Omental fat pad (tissue), 4 donors: ENCODE measurements at places on chromosomes 1 and 21. TPM values are rescaled to one million over a fixed set of nuclear protein-coding genes. Genes with fewer than 3 reads are reported as not detected.
A peak's percentile ranks its signal among the peaks of the same experiment; 100 is the strongest.

- DNase-seq, result no peak
These were observed 4.8 kb downstream of the FAM3B start for GRCh38 chr21:41321211-41321907.

GRCh38 chr1:44327679-44328491 lies 27.2 kb downstream of the ERI3 start:
- peak; percentile 94 for DNase-seq

DNA sequence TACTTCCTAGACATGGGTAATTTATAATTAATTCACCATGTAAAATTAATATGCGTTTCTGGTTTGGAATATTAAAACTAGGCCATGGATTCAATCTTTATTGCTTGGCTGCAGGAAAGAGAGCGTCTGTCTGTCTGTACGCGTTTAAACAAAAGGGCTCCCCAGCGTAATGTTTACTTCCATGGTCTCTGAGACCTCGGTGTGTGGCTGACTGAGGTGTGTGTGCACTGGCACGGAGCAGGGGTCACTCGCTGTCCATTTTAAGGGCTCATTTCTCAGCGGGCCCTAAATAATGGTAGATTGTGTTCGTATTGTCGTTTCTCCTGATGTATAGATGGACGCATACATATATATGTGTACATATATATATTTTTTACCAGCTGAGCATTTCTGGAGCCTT lies 119.6 kb downstream of the ATG4C start:
- DNase-seq, result no peak

- DNase-seq, result no peak
These were observed 165.3 kb downstream of the SDCCAG8 start for GRCh38 chr1:243420946-243421685.

GRCh38 chr1:185300152-185300551 lies 16.9 kb downstream of the IVNS1ABP start:
- no peak for DNase-seq

DNA sequence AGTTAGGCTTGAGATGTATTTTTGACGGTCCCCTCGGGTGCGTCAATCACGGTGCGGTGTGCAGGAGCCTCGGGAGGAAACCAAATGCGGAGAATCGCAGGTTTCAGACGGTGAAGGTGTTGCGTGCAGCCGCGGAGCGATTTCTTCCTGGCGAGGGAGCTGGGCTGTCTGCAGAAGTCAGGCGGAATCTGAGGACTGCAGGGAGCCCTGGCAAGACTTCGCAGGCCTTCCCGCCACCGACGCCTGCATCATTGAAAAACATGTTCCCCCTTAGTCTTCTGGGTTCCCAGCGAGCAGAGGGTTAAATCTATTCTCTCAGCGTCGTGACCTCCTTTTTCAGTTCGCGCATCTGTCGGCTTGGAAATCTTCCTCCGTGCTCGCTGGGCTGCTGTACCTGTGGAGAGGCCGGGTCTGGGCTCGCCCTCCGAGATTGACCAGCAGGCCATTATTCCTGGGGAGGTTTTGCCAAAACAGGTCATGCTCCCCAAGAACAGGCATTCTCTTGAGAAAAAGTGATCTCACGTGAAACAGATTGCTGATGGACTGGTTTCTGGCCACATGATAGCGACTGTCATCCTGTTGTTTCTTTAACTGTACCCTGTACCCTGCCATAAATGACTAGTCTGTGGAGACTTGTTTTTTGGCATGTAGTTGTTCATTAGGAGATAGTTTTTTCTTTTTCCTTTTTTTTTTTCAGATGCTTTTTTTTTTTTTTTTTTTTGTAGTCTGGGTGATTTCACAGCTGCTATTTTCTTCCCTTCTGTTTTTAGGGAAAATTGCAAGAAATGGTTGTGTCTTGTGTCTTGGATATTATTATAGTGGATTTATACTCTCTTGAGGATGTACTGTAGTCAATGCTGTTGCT lies 894 bp downstream of the EPB41 start:
- DNase-seq, result no peak

DNA sequence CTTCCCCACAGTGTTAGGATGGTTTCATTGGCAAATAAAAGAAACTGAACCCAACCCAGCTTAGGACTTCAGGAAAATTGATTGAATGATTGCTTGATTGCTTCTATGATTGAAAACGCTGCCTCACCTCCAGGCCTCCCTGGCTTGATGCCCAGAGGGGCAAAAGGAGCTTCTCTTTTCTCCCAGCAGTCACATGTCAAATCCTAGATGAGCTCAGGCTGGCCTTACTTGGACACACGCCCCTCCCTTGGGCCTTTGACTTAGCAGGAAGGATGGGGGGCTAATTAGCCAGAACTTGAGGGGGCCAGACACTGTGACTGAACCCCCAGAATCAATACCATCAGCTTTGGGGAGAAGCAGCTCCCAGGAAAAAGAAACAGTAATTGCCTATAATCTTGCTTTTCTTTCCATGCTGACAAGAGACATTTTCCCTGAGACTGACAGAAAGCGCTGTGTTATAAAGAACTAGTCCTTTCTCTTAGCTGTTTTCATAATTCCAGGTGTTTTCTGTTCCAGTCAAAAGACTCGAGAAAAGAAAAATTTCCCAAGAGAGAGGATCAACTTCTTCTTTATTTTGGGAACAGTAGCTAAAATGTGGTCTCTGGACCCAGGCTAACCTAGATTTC lies 50.8 kb upstream of the ATP5PO start:
- no peak for DNase-seq

- no peak for DNase-seq
These were observed 87.5 kb downstream of the ATP5PO start for GRCh38 chr21:33828083-33828482.

- no peak for DNase-seq
These were observed 26.8 kb downstream of the EIF4G3 start for GRCh38 chr1:21149855-21150432.

GRCh38 chr1:202836623-202837403 lies 26.1 kb downstream of the PCAT6 start:
- DNase-seq, result no peak

DNA sequence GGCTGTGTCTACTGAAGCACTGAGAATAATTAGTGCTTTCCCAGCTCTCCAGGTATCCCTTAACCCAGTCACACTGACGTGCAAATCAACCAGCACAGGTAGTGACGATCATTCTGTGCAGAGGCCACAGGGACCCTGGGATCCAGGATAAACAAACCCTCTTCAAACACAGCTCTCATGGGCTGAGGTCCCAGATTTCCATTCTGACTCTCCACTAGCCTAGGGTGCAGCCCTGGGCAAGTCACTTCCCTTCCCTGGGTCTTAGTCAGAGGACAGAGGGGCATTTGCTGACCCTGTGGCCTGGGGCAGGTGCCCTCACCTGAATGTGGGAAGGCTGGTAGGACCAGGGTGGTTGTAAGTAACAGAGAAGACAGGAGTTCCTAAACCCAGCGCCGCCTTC lies 724.7 kb downstream of the MATN1 start:
- no peak for DNase-seq

DNA sequence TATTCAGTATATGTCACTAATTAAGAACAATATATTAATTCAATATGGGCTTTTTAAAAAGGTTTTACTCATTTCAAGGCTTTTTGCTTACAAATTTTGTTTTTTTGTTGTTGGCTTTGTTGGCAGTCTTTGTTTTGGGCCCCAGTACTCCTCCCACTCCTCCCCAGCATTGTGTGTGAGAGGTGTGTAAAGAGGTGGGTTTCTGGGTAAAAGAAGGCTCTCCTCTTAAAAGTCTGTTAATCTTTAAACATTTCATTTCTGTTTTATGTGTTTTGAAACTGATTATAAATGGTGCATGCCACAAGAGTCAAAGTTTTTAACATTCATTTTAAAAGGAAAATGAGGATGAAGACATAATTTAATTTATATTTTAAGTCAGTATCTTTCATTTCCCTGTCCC lies 79.6 kb downstream of the SASS6 start:
- DNase-seq, result no peak

- DNase-seq, result no peak
These were observed 35.4 kb upstream of the LRRC8B start for GRCh38 chr1:89489047-89489729.

GRCh38 chr1:29833581-29833980 lies 597.3 kb downstream of the PTPRU start:
- no peak for DNase-seq

- no peak for DNase-seq
These were observed 32.8 kb upstream of the MAN1C1 start for GRCh38 chr1:25583519-25584370.

DNA sequence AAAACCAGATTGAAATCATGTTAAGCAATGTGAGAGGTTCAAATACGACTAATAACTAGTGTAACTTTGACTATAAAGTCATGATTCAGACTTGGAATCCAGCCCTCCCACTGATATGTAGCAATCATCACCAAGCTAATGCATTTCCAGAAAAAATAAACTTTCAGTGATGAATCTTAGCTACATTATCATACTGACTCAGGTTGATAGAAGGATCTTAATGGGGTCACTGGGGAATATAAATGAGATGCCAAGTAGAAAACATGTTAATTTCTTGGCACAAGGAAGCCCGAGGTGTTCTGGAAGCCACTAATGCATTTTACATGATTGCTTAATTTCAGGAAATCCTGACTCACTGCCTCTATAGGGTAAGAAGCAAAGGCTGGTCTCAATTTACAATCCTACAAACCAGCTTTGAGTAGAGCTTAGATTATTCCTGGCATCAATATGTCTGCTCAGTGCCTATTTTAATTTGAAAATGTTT lies 67.7 kb downstream of the SELENOF start:
- no peak for DNase-seq

- no peak for DNase-seq
These were observed 59.6 kb upstream of the C1orf87 start for GRCh38 chr1:60133000-60133673.

DNA sequence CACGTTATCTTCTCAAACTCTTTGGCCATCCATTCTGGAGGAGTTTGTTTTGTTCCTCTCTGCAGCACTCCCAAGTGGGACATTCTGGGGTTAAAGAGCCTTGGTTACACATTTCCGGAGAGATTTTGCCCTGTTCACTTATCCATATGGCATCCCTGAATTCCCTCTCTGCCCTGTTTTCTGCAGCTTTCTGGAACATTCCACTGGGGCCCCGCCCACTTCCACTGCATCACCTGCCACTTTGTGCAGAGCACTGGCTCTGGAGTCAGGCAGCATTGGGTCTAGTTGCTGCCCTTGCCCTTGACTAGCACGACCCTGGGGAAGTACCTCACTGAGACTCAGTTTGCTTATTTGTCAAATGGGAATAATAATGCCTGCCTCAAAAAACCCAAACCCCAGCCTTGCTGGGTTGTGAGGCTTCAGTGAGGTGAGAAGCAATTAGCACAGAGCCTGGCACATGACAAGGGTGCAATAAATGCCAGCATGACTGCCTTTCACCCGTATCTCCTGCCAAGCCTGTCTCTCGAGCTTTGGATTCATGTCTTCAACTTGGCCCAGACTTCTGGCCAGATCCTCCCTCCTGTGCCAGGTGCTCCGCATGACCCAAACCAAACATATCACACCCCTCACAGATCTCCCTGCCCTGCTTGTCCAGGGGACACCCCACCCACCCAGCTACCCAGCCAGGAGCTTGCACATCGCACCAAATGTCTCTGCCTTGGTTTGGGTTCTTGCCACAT lies 38.3 kb downstream of the IL6R start:
- DNase-seq, result no peak

GRCh38 chr1:229018674-229019295 lies 252.1 kb upstream of the RAB4A start:
- no peak for DNase-seq

DNA sequence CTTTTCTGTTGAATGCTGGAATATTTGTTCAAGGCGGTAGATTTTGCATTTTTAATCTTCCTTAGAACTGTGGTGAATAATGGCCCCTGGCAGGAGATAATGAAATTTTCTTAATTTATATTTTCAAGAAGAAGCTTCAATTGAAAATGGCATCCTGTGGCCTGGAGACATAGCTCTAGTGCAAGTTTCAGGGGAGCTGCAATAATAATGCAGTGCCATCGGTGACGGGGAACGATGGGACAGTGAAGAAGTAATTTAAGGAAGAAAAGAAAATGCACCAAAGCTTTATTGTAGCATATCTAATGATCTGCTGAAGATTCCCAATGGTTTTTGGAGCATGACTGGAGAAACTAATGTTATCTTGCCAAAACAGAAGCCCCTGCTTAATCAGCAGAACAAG lies 128.4 kb downstream of the ADGRL2 start:
- DNase-seq, result no peak

GRCh38 chr1:92219028-92219427 lies 1.3 kb downstream of the C1orf146 start:
- DNase-seq, result no peak

DNA sequence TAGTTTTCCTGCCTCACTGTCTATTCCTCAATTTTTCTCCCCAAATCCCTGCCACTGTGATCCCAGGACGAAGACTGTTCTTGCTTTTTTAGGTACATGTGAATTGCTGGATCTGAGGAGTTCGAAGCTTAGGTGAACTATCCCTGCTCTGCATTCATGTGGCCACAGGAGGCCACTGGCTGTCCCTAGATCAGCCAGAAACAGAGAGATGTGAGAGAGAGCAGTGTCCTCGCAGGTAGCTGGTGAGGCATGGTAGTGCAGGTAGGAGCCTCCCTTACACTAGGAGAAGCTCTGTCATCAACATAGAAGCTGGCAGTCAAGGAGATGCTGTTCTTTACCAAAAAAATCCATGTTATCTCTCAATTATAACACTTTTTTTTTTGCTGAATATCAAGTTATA lies 71.5 kb downstream of the USP24 start:
- DNase-seq, result no peak

GRCh38 chr1:214694769-214695168 lies 91.8 kb downstream of the CENPF start:
- no peak for DNase-seq

DNA sequence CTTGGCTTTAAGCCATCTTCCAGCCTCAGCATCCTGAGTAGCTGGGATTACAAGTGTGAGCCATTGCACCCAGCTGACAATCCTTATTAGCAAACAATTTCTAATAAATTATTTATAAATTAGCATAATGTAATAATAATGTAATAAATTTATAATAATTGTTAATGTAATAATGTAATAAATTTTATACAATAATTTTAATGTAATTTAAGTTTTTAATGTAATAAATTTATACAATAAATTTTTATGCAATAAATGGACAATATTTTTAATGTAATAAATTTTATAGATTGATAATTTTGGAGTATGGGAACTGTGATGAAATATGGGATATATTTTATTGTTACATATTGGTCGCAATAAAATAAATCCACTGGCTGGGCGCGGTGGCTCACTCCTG lies 1457.5 kb downstream of the KCNT2 start:
- DNase-seq, result no peak

- DNase-seq, result no peak
These were observed 57.5 kb upstream of the PLPPR5 start for GRCh38 chr1:99062192-99062591.

- DNase-seq, result no peak
These were observed 29.7 kb downstream of the MYSM1 start for GRCh38 chr1:58670181-58670580.

The GIPC2 gene
- 3.3 TPM for total RNA-seq

The PADI4 gene
- 2.9 TPM for total RNA-seq

The LINGO4 gene
- not detected for total RNA-seq

The PPIAL4G gene
- not detected for total RNA-seq

The PTGER3 gene
- 244 TPM for total RNA-seq

The MAP3K21 gene
- total RNA-seq, result 4.6 TPM

The PRAMEF20 gene
- total RNA-seq, result not detected

The TSPEAR gene
- total RNA-seq, result not detected

The KCNH1 gene
- total RNA-seq, result 1.6 TPM
